ENCODE measurements at places on chromosomes 6 and 20. TPM values are rescaled to one million over a fixed set of nuclear protein-coding genes. Genes with fewer than 3 reads are reported as not detected.
A peak's percentile ranks its signal among the peaks of the same experiment; 100 is the strongest.

GRCh38 chr6:105592329-105592728 is 189.4 kb upstream of the PREP start:
- DNase-seq = peak; percentile 96

DNA sequence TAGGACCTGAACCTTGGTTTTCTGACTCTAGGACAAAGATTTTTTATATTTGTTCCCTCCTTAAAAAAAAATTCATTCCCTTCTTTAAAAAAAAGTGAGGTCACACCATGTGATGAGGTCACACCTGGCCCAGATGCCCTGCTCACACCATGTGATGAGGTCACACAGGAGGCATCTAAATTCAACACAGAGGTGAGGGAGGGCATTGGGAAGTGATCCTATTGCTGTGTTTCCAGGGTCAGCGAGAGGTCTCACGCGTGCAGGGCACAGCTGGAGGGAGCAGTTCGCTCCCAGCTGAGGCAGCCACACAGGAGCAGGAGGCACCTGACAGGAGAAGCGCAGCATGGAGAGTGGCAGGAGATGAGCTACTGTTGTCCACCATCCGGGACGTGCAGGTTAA is 92.5 kb downstream of the SLC22A23 start:
- DNase-seq = no peak

Gene PRSS16
- total RNA-seq = not detected

GRCh38 chr6:21953831-21954801 is 342.7 kb downstream of the PRL start:
- peak; percentile 93 for DNase-seq

Gene MPIG6B
- not detected for total RNA-seq

DNA sequence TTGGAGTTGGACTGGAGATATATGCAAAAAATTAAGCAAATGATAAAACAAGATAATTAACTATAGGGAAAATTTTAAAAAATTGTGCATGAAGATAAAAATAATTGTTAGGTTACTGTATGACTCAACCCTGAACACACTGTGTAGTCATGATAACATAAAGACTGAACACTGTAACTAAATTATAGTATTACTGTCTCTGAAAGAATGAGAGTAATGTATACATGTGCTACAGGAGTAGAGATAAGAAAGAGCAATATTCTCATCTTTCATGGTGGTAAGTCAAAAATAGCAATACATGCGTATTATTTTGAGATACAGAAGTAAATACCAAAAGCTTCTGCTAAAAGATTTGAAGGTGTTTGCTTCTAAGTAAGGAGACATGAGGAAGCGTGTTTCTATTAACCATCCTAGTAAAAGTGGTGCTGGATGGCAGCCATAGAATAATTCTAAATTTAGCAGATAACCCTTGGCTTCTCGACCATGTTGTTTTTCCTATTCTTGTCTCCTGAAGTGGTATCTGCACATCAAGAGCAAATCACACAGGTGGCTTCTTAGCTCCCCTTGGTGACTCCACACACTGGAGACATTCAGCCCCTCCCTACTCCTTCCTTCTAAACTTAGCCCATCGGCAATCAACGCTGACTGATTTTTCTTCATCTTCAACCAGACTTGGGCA is 390.6 kb upstream of the PLCB4 start:
- peak; percentile 83 for DNase-seq

DNA sequence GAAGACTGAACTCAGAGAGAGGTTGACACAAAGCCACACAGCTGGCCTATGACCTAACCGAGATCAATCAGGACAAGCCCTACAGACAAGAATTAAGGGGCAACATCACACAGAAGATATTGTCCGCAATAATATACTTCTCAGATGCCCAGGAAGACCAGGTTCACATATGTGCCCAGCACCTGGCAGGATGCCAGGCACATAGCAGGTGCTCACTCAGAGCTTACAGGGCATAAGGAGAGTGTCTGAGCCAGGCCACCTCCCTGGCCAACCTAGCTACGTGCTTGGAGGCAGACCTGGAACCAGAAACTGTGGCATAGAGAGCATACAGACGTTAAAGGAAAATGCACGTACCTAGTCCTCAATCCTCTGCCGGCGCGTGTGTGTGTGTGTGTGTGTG is 87.0 kb upstream of the LRFN2 start:
- DNase-seq = no peak

DNA sequence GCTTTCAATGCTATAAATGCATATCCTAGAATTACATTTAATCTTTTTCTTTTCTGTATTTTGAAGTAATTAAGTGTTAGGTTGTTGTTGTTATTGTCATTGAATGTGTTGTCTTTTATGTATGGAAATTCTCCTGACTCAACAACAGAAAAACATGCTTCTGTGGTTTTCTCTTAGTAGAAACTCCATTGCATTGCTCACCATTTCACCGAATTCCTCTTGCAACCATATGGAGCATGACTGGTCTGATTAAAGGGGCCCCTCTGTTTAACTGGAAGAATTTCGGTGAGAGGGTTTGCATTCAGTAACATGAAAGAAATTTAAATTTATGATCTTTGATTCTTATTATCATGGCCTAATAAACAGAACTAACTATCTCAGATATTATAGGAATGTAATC is 454.3 kb upstream of the JARID2 start:
- peak; percentile 78 for DNase-seq

Gene PAK5
- total RNA-seq = not detected

Gene SLC22A23
- total RNA-seq = 0.56 TPM

DNA sequence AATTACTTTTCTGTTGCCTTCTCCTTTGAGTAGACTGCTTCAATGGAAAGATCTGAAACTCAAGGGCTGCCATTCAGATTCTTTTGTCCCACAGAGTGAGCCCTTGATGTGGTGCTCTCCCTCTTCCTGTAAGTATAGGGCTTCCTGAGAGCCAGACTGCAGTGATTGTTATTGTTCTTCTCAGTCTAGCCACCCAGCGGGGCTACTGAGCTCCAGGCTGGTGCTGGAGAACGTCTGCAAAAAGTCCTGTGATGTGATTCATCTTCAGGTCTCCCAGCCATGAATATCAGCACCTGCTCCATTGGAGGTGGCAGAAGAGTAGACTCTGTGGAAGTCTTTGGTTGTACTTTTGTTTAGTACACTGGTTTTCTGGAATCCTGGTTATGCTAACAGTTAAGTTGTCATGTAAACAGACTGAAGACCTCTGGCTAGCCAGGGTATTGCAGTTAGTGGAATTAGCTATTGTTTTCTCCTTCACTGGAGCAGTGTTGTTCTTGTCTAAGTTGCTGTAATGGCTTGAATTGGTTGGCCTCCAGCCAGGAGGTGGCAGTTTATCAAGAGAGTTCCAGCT is 240.9 kb downstream of the COL12A1 start:
- DNase-seq = peak; percentile 57

- DNase-seq = no peak
Measured at GRCh38 chr6:83960664-83961063, 72.9 kb upstream of the MRAP2 start.

GRCh38 chr6:151493804-151494234 is at the start of gene CCDC170:
Gene CCDC170 (plus strand): TSS chr6:151494017. CDS start chr6:151494129, 112 bp downstream.
- no peak for DNase-seq

DNA sequence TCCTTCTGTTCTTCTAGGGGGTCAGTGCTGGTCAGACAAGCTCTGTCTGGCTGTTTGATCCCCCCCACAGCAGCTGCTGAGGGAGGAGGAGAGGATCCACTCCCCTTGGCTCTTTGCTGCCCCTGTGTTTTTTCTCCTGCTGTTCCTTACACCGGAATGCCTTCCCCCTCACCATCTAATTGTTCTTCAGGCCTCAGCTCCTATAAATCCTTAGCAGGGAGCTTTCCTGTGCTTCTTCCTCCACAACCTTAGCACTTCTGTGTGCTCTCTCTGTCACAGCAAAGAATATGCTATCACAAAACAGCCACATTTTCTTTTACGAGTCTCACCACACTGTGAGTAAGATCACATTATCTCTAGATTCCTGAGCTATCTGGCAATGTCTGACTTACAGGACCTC is 196.6 kb downstream of the OTOR start:
- no peak for DNase-seq

DNA sequence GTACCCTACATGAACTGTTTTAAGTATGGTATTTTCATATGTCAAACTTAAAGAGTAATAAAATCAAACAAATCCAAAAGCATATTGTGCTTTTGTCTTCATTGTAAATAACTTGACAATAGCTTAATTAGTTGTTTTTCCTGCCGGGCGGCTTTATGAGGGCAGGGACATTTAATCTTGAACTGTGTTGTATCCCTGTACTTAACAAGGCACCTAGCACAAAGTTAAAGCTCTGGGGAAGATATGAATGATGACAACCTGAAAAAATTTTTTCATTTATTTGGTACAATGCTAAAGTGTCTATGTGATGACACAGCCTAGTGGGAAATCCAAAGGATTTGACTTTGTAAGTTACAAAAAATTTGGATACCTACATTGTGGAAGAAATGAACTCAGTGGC is 502 bp upstream of the HACE1 start:
- no peak for DNase-seq

DNA sequence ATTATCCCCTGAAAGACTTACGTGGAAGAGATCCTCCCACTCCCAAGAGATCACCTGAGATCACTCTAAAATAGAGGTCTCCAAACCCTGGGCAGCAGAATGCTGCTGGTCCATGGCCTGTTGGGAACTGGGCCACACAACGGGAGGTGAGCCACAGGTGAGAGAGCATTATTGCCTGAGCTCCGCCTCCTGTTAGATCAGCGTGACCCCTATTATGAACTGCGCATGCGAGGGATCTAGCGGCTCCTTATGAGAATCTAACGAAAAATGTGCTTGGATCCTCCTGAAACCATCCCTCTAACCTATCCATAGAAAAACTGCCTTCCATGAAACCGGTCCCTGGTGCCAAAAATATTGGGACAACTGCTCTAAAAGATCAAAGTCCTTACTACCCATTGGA is 1057.4 kb downstream of the EPHA7 start:
- DNase-seq = no peak

Gene MICA
- 52.2 TPM for total RNA-seq

Gene MYT1
- not detected for total RNA-seq

Gene FILIP1
- total RNA-seq = under 0.01 TPM

Gene TULP4
- 51.9 TPM for total RNA-seq

DNA sequence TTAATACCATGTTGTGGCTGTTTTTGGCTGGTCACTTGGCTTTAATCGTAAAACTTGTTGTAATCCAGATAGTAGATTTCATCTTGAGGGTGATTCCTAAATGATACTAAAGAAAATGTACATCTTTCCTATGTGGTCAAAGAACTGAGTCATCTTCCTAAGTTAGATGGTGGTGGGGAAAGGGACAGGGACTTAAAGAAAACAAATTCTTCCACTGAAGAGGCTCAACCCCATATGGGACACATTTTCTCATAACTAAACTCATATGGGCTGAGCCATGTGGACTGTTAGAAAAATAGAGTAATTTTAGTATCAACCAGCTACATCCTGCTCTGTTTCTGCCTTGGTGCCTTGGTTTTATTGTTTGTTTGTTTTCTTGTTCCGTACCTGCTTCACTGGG is 155.8 kb downstream of the TSHZ2 start:
- DNase-seq = no peak

Gene RNF182
- 6.4 TPM for total RNA-seq

DNA sequence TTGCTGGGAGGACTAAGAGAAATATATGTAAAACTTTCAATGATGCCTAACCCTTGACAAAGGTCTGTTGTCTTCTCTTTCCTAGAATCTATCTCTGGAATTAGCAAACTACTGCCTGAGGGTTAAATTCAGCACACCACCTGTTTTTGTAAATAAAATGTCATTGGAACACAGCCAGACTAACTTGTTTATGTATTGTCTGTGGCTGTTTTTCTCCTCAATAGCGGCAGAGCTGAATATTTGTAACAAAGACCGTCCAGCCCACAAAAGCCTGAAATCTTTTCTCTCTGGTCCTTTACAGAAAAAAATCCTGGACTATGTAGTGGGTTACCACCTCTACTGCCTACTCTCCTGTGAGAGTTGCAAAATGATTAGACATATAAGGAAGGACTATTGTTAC is 33.3 kb upstream of the SYNDIG1 start:
- DNase-seq = no peak

DNA sequence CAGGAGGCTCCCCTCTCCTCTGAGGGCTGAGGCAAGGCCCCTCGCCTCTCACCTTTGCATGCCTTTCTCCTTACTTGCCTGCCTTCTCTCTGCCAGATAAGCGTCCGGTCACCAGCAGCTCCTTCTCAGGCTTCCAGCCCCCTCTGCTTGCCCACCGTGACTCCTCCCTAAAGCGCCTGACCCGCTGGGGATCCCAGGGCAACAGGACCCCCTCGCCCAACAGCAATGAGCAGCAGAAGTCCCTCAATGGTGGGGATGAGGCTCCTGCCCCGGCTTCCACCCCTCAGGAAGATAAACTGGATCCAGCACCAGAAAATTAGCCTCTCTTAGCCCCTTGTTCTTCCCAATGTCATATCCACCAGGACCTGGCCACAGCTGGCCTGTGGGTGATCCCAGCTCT is 21.3 kb upstream of the PPARD start:
- no peak for DNase-seq

DNA sequence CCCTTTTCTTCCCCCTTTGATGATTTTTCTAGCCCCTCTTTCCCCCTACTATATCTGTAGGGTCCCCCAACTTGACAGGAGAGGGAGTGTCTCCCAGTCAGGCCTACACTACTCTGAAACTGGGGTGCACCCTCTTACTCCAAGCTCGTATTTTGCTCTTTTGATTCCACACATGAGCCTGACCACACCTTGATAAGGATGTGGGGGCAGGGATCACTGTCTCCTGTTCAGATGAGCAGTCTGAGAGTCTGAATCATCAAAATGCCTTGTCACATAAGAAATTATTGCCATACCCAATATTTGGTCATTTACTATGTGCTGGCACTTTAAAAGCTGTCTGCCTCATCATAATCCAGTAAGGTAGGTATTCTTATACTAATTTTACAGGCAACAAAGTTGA is 15.9 kb downstream of the PNPLA1 start:
- DNase-seq = no peak

Gene TMEM170B
- 0.28 TPM for total RNA-seq

Gene CENPW
- total RNA-seq = 15.0 TPM

Gene WFDC10B
- total RNA-seq = not detected

- peak; percentile 20 for DNase-seq
Measured at GRCh38 chr6:45795678-45796077, 220.0 kb downstream of the CLIC5 start.

DNA sequence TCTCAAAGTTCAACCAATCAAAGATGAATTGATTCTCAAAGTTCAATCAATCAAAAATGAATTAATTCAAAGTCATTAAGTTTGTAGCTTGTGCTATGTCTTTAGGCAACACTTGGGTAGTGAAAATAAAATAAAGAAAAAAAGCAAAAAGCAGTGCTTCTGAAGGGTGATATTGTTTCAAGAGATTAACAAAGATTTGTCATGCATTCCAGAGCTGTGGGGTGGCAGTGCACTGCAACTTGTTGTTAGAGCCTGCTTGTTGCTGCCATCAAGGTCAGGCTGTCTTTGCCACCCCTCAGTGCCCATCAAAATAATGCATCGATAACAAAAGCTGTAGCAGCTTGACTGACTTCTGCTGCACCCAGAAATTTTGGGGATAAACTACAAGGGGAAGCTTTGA is 128.6 kb downstream of the RNF144B start:
- DNase-seq = no peak

DNA sequence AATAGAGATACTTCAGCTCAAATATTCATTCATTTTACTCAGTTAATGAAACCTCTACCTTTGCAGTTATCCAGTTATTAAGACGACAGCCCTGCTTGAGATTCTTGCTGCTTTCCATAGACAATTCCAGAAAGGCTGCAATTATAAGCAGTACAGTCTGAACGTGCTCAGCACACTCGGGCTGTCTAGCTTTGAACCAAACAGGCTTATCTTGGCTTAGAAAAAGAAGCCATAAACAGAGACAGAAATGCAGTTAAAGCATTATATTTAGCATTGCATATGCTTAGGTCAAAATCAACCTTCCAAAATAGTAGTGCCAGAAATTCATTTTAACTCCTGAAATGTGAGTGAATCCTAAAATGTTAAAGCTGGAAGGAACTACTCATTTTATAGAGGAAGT is 204.1 kb upstream of the KCNQ5 start:
- no peak for DNase-seq

Data from IMR-90 (cell line).